Sigmoid colon (tissue), 7 donors: ENCODE measurements at places on chromosomes 1 and 21. TPM values are rescaled to one million over a fixed set of nuclear protein-coding genes. Genes with fewer than 3 reads are reported as not detected.

- DNase-seq: no peak
- H3K4me1 ChIP-seq: no peaks in the 10 kb centered on the region
- no peak overlapping the region for H3K4me3 ChIP-seq
- H3K27me3 ChIP-seq: no peaks in the 10 kb centered on the region
Observed at GRCh38 chr21:22758478-22758877, 1760.3 kb downstream of the NCAM2 start.

DNA sequence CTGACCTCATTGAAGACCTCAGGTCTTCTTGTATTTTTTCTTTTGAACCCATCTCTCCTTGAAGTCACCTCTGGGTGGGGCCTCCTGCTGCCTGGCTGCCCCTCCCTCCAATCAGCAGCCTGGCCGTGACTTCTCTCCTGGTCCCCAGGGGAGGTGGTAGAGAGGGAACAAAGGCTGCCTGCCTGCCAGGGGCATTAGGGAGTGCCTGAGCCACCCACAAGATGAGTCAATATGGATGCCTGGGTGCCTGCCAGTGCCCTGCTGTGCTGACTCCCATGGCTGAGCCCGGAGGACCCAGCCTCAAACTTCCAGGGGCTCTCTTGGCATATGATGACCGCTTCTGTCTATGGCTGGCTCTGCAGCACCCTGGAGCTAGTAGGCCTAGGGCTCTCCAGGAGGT is 5.3 kb upstream of the CDCP2 start:
- no peaks in the 10 kb centered on the region for H3K27me3 ChIP-seq
- no peak overlapping the region for H3K4me3 ChIP-seq
- no peak overlapping the region for H3K27ac ChIP-seq
- H3K36me3 ChIP-seq: no peaks in the 10 kb centered on the region

GRCh38 chr1:16907870-16908758 is 12.3 kb downstream of the RNU1-2 start:
- H3K27me3 ChIP-seq: no peaks in the 10 kb centered on the region
- no peaks in the 10 kb centered on the region for H3K36me3 ChIP-seq
- H3K4me3 ChIP-seq: no peak overlapping the region
- H3K4me1 ChIP-seq: peaks cover 23% of the 10 kb centered on the region
- no peak overlapping the region for H3K27ac ChIP-seq
- no peak for DNase-seq

DNA sequence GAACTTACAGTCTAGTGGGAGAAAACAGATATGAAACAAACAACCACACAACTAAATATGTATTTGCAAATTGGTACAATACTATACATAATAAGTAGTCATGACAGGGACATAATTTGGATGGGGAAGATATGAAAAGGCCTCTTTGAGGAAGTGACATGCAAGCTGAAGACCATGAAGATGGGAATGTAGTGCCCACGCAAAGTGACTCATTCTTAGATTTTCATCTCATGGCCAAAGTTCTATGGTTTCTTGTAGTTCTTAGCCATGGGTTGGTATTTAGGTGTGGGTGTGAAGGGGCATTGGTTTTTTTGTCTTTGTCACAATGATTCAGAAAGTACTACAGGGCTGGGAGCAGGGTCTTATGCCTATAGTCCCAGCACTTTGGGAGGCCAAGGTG is 105.4 kb upstream of the FAM78B start:
- DNase-seq: no peak
- H3K36me3 ChIP-seq: no peaks in the 10 kb centered on the region
- H3K27ac ChIP-seq: no peak overlapping the region
- H3K4me3 ChIP-seq: no peak overlapping the region

DNA sequence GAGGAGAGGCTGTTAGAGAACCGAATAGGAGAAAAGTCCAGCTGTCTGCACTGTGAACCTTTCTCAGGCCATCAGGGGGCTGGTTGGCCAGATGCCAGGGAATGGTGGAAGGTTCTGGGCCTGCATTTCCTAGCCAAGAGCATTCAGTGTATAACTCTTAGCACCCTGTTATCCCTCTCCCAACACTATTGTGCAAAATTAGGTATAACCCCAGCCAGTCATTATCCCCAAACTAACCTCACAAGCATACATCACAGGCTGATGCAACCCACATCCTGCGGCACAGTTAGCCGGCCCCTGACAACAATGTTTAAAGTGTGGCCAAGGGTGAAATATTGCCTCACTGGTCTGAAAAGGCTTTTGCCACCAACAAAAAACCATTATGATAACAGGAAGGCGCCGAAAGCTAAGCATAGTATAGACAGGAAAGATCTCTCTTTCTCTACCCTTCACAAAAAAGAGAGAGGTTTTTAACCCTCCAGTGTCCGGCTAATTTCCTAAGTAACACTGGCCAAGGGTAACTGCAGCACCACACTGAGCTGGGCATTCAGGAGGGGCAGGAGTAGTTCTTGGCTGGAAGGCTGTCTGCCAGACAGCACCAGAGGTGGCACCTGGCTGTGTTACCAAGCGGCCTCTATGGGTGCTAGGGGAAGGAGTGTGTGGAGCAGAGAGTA is 77.3 kb upstream of the BCAR3 start:
- H3K27ac ChIP-seq: no peak overlapping the region
- no peaks in the 10 kb centered on the region for H3K4me1 ChIP-seq
- no peaks in the 10 kb centered on the region for H3K27me3 ChIP-seq
- DNase-seq: no peak
- no peaks in the 10 kb centered on the region for H3K36me3 ChIP-seq

- peak overlapping the region; percentile 82 for H3K27ac ChIP-seq
- peak; percentile 94 for DNase-seq
- no peaks in the 10 kb centered on the region for H3K27me3 ChIP-seq
- peaks cover 64% of the 10 kb centered on the region for H3K4me1 ChIP-seq
- H3K36me3 ChIP-seq: no peaks in the 10 kb centered on the region
Observed at GRCh38 chr1:234980645-234981396, 147.8 kb downstream of the TOMM20 start.

DNA sequence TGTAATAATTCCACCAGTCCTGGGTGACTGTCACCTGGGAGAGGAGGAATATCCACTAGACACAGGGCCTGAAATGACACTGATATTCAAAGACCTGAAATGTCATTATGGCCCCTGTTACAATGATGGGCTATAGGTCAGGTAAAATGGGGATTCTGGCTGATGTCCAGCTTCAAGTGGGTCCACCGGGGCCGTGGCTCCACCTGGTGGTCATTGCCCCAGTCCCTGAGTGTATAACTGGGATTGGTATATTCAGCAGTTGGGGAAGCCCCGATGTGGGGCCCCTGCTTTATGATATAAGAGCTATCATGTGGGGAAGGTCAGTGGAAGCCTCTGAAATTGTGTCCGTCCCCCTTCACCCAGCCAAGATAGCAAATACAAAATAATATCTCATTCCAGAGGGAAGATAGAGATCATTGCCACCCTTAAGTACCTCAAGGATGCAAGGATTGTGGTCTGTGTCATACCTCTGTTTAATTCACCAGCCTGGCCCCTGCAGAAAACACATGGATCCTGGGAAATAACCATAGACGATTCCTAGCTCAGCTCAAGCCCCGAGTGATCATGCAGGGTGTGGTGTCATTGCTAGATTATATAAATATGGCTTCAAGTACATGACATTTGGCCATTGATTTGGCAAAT is 19.4 kb downstream of the PLEKHO1 start:
- no peak overlapping the region for H3K4me3 ChIP-seq
- H3K27me3 ChIP-seq: no peaks in the 10 kb centered on the region
- no peaks in the 10 kb centered on the region for H3K4me1 ChIP-seq
- peak; percentile 89 for DNase-seq
- H3K36me3 ChIP-seq: no peaks in the 10 kb centered on the region

DNA sequence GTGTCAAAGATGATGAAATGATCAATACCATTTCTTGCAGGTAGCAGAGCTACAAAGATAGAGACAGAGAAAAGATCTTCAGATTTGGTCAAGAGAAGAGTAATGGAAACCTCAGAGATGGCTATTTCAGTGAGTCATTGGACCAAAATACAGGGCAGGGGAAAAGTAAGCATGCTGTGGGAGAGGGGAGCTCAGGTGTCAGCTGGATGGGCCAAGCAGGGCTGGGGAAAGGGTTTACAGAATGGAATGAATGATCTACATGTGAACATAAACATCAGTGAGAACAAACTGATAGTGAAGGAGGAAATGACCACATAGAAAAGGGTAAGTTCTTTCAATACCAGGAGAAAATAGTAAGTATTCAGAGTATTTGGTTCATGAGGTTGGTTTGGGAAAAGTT is 61.4 kb upstream of the CNN3 start:
- H3K27ac ChIP-seq: no peak overlapping the region
- no peak overlapping the region for H3K4me3 ChIP-seq
- no peaks in the 10 kb centered on the region for H3K36me3 ChIP-seq
- no peaks in the 10 kb centered on the region for H3K27me3 ChIP-seq

DNA sequence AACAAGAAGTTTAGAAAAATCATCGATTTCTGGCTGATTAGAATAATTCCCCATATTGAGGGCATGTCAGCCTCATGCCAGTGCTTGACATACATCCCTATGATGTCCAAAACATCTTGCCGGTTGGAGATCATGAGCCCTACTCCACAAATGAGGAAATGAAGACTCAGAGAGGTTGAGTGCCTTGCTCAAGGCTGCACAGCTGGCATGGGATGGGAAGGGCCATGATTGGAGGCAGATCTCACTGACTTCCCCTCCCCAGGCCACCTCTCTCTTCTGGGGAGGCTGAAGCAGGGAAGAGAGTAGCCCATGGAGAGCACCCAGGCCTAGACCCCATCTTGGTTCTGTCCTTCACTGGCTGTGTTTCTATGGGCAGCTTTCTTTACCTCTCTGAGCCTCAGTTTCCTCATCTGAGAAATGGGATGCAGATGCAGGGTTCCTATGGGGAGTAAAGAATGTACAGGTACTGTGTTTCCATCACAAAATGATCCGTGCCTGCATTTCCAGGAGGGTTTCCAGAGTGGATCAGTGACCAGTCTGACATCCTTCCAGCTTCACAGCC is 145.7 kb downstream of the SYF2 start:
- no peaks in the 10 kb centered on the region for H3K36me3 ChIP-seq
- DNase-seq: no peak
- H3K27me3 ChIP-seq: no peaks in the 10 kb centered on the region
- H3K27ac ChIP-seq: no peak overlapping the region
- H3K4me1 ChIP-seq: no peaks in the 10 kb centered on the region
- H3K4me3 ChIP-seq: no peak overlapping the region

- H3K27ac ChIP-seq: no peak overlapping the region
- no peaks in the 10 kb centered on the region for H3K4me1 ChIP-seq
- no peak overlapping the region for H3K4me3 ChIP-seq
- no peaks in the 10 kb centered on the region for H3K36me3 ChIP-seq
- no peaks in the 10 kb centered on the region for H3K27me3 ChIP-seq
- no peak for DNase-seq
Observed at GRCh38 chr1:83060651-83061390, 938.1 kb downstream of the TTLL7 start.

DNA sequence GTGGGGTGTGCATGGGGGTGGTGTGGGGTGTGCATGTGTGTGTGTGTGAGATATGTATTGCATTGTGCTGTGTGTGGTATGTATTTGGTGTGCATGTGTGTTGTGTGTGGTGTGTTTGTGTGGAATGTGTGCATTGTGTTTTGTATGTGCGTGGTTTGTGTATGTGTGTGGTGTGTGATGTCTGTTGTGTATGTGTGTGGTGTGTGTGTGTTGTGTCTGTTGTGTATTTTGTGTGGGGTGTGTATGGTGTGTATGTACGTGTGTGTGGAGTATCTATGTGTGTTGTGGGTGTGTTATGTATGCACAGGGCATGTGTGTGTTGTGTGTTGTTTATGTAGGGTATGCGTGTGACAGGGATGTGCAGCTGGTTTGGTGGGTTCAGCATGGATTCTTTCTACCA is 67.8 kb upstream of the COG2 start:
- H3K27ac ChIP-seq: no peak overlapping the region
- H3K4me3 ChIP-seq: no peak overlapping the region
- H3K36me3 ChIP-seq: no peaks in the 10 kb centered on the region
- no peak for DNase-seq
- H3K4me1 ChIP-seq: no peaks in the 10 kb centered on the region

- no peak overlapping the region for H3K27ac ChIP-seq
- no peaks in the 10 kb centered on the region for H3K27me3 ChIP-seq
- no peaks in the 10 kb centered on the region for H3K36me3 ChIP-seq
- no peaks in the 10 kb centered on the region for H3K4me1 ChIP-seq
Observed at GRCh38 chr1:92125204-92125603, 45.1 kb downstream of the BTBD8 start.

DNA sequence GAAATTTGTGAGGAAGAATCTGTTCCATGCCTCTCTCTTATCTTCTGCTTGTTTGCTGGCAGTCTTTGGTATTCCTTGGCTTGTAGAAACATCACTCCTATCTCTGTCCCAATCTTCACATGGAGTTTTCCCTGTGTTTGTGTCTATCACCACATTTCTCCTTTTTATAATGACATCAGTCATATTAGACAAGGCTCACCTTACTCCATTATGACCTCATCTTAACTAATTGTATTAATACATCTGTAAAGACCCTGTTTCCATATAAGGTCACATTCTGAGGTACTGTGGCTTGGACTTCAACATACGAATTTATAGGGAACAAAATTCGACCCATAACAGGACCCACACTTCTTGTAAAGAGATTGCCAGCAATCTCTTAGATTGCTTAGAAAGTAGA is 72.3 kb upstream of the POGK start:
- H3K4me3 ChIP-seq: no peak overlapping the region
- no peak for DNase-seq
- no peak overlapping the region for H3K27ac ChIP-seq
- no peaks in the 10 kb centered on the region for H3K4me1 ChIP-seq

- H3K4me3 ChIP-seq: peak overlapping the region; percentile 85
- H3K36me3 ChIP-seq: peaks cover 13% of the 10 kb centered on the region
- peaks cover 60% of the 10 kb centered on the region for H3K4me1 ChIP-seq
- no peaks in the 10 kb centered on the region for H3K27me3 ChIP-seq
- peak overlapping the region; percentile 97 for H3K27ac ChIP-seq
Observed at GRCh38 chr1:179883040-179883744, 1.1 kb downstream of the TOR1AIP1 start.

GRCh38 chr1:165992533-165992932 is 165.1 kb downstream of the UCK2 start:
- H3K27ac ChIP-seq: no peak overlapping the region
- H3K36me3 ChIP-seq: no peaks in the 10 kb centered on the region
- no peak overlapping the region for H3K4me3 ChIP-seq
- DNase-seq: no peak

FAAH gene
- 11.5 TPM for total RNA-seq

BLACAT1 gene
- not detected for total RNA-seq

EVA1C gene
- total RNA-seq: 46.4 TPM

MRPS6 gene
- 95.8 TPM for total RNA-seq

TFF3 gene
- total RNA-seq: 30.3 TPM

FHAD1 gene
- total RNA-seq: 1.1 TPM

RAB42 gene
- 2.2 TPM for total RNA-seq

UBXN10 gene
- 24.0 TPM for total RNA-seq
